ENCODE measurements at places on chromosomes 3 and 15. TPM values are rescaled to one million over a fixed set of nuclear protein-coding genes. Genes with fewer than 3 reads are reported as not detected.

The SUSD5 gene
- 3.1 TPM for total RNA-seq

The CISH gene
- total RNA-seq: 0.32 TPM

The NPAP1 gene
- 0.06 TPM for total RNA-seq

The APOD gene
- not detected for total RNA-seq

The NRG4 gene
- 0.06 TPM for total RNA-seq

The TRAT1 gene
- not detected for total RNA-seq

DNA sequence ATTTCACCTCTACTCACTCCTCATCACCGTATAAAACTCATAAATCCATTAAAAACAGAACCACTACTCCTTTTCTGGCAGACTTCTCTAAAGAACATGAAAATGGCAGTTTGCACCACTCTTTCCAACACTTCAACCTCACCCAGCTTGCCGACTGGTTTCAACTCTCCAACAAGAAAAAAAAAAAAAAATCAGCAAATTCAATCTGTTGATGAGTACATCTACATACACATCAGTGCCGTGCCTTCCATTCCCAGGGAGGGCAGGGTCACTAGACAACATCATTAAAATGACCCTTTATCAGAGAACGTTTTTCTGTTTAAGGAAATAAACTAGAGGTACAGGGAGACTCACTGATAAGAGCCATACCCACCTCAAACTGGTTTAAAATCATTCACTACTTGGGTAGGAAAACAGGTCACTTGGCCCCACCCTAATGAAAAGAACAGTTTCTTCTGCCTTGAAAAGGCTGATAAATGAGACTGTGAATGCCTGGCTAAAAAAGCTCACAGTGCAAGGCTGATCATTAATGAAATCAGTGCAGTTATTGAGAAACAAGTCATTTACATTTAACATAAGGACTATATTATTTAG lies 6.0 kb downstream of the ANXA2 start:
- DNase-seq: no peak

- DNase-seq: peak; percentile 39
Measured at GRCh38 chr3:10992943-10993728, 588 bp downstream of the SLC6A1 start.

DNA sequence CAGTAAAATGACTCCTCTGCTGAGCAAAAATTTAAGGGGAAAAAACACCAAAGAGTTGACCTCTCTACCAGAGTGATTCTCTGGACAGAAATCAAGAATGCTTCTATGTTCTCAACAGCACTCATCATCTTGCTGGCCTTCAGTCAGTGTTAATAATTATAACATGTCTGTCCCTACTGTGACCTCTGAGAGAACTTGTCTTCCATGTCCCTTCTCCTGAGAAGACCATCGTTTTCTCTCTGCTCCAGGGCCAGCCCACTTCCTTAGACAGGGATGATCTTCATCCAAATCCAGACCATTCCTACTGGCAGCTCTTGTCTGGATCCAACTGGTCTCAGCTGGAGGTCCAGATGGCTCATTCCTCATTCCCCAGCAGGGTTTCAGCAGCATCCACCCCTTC lies 139.0 kb upstream of the NECTIN3 start:
- no peak for DNase-seq

DNA sequence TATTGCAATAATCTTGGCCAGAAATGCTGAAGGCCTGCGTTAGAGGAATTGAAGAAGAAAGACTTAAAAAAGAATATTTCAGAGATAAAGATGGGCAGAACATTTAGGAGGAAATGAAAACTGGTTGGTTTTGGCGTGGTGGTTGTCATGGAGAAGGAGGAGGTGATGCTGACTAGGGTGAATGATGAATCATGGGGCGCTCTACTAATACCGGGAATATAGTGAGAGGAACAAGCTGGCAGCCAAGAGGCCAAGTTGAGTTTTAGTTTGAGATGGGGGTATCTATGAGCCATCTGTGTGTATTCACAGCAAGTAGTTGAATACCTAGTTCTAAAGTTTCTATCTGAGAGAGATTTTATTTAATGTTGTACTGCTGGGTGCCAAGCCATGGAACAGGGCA lies 6.8 kb upstream of the GAP43 start:
- no peak for DNase-seq

DNA sequence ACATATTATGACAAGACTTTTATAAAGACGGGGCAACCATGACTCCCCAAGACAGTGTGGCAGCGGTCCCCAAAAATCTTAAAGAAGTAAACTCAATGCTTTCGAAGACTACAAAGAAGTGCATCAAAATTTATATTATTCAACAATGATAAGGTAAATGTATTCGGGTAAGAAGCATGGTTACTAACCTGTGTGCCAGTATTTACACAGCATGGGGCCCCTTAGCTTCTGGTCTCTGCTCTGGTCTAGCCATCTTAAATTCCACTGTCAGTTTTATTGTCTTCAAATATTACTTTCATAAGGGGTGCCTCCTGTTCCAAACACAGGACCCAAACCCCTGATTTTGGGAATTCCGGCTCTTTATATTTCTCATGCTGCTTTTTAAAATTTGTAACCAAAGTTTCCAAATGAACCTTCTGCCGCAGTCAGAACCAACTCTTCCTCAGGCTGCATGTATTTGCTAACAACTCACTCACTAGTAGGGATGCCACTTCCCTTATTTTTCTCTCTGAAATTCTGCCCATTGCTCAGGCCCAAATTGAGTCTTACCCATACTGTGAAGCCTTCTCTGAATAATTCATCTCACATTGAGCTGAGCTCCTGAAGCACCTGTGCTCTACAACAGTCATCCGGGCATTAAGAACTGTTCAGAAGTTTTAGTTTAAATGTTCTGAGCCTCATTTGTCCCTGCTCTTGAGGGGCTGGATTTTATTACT lies 1.2 kb downstream of the TTC23 start:
- DNase-seq: peak; percentile 13

DNA sequence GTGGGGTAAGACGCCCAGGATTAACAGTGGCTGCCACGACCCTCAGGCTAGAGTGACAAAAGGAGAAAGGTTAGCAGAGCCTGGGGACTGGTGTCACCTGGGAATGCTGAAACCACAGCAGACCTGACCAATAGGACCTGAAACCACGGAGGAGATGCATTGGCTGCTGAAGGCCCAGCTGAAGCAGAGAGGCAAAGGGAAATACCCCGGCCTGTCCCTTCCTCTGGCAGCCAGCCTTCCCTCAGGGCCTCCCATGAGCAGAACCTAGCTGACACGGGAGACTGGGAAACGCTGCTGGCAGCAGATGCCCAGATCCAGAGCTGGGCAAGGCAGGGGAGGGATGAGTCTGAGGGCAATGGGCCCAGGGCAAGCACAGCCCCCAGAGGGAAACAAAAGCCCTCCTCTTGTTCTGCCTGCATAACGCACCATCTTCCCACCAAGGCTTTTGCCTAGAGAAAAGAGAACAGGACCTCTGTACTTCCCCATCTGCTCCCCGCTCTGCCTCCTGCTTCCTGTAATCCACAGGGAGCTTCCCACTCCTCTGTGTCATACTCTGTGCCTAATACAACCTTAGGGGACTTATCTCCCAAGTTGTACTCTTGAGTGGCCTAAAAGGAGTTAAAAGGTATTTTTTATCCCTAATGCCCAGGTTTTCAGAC lies 216.2 kb downstream of the ABHD5 start:
- DNase-seq: no peak

DNA sequence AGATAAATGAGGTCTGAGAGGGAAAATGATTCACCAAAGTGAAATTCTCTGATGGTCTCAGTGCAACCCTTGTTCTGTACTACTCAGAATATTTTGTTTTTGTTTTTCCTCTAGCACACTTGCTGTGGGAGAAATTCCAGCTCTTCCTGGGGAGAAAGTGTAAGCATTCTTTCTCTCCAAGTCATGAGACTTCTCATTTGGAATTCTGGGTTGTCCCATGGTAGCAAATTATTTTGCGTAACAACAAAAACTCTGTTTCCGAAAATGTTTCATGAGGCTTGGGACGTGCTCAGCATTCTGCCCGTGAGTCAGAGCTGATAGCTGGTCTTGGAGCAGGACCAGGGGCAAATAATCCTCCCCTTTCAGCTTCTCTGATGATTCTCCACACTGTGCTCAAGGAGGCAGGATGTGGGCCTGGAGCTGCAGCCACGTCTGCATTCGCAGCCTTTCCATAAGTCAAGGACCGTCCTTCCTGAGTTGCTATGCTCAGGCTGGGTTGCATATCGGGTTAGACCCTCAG lies 70.3 kb downstream of the SENP2 start:
- DNase-seq: no peak

DNA sequence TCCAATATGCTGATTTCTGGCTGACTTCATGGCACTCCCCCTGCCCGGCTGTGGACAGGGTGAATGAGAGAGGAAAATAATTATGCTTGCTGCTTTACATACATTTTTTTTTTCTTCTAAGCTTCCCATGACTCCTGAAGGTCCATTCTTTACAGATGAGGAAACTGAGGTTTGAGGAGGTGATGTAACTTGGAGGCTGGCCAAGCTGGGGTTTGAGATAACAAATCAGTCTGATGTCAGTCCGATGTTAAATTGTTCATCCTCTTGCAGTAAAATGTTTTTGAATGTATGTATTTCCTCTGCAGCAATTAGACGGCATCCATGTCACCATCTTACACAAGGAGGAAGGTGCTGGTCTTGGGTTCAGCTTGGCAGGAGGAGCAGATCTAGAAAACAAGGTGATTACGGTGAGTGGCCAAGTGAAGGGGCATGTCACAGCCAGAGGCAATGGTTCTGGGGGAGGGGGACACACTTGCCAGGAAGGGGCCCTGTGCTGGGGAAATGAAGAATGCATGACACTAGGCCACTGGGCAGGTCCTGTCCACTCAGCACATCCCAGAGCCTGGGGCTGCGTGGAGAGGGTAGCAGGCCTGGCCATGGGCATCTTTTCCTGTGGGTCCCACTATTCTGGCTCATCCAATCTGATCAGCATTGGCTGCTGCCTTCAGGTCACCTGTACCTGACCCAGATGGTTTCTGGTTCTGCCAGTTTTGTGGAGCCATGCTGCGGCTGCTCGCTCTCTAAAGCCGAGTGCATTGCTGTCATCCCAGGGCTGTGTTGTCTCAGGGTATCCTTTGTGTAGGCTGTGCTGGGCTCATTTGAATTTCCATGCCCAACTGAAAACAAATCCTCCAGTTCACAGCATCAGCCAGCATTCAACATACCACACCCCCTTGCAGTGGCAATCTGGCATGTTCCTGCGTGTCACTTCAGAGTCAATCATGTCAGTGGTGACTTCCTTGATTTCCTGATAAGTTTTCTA lies 20.4 kb downstream of the STARD5 start:
- DNase-seq: peak; percentile 52

GRCh38 chr15:43920815-43921214 lies 94.0 kb downstream of the WDR76 start:
- peak; percentile 20 for DNase-seq
